Myocyte (in vitro differentiated cells): ENCODE measurements at places on chromosomes 6 and 20. TPM values are rescaled to one million over a fixed set of nuclear protein-coding genes. Genes with fewer than 3 reads are reported as not detected.
A peak's percentile ranks its signal among the peaks of the same experiment; 100 is the strongest.

GRCh38 chr6:5091210-5092069 is 6.3 kb downstream of the PPP1R3G start:
- no peak for DNase-seq

PHF20 gene
- 27.1 and 28.5 TPM in 2 replicates for total RNA-seq

MAP1LC3A gene
- total RNA-seq, result 104 and 107 TPM in 2 replicates

DNA sequence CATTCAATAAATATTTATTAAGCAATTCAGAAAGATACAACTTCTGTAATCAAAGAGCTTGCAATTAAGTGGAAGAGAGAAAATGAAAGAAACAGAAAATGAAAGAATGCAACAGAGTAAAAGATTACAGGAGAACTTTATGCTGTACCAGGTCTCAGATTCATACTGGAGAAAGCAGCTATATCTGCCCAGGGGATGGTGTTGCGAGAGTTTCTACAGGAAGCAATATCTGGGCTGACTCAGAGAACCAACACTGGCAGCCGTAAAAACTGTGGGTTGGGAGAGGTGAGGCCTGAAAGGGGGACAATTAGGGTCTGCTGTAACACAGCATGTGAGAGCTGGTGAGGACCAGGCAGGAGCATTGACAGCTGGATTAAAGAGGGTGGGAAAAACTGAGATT is 256.7 kb upstream of the TCF21 start:
- peak; percentile 5 for DNase-seq

DNA sequence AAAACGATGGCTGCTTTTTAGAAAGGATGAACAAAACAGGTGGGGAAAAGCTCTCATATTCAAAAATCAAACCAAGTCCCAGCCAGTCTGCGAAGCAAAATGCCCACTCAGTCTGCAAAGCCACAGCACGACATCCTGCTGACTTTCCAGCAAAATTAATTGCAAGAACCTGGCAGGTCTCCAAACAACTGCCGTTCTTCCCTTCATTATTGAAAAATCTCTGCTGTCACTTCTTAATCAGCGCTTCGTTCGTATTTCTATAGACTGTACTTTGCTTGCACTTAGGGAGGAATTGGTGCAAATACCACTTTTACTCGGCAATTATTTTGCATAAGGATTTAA is 222.4 kb downstream of the CBLN4 start:
- no peak for DNase-seq

- no peak for DNase-seq
These were observed 34.1 kb downstream of the UTRN start for GRCh38 chr6:144319211-144319610.

- no peak for DNase-seq
These were observed 5.1 kb upstream of the GTSF1L start for GRCh38 chr20:43731927-43732326.

DNA sequence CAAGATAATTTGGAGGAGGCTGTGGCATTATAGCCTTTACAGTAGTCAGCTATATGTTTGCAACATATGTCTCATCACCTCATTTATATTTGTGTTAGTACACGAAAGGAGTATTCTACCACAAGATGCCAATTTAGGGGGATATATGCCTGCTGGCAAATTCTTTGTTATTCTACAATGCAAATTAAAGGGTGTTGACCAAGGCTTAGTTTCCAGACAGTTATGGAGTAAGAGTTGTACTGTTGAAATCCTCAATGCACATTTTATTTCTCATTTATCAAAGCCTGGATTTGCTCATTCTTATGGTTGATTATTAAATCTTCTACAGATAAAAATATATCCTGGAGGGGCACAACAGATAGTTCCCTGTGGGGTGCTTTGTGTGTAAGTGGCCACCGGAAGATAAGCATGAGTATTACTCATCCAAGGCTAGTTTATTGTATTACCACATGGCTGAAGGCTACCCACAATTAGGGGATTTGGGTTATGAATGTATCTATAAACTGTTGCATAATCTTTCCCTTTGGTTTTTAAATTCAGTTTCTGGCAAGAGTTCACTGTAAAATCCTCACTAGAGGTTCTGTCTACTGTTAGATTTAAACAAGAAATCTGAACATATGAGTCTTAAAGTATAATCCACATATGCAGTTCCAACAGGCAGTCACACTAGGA is 9.0 kb downstream of the CST9 start:
- DNase-seq, result peak; percentile 9

DNA sequence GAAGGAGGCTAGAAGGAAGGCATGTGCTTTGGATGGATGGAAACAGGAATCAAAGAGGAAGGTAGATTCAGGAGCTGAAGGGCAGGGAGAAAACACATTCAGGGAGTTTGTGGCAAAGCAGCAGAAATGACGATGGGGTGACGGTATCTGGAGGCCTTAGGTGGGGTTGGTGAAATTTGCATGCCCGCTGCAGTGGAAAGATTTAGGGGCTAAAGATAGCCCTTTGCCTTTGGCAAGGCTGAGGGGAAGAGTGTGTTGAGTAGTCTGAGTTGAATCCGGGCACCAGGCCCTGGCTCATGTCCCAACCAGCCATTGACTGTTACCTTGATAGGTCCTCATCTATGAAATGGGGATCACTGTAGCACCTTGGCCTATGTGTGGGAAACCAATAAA is 1.3 kb downstream of the GZF1 start:
- DNase-seq, result peak; percentile 34

C6orf15 gene
- 1.2 and 2.4 TPM in 2 replicates for total RNA-seq

DPPA5 gene
- total RNA-seq, result not detected in 2 replicates

KCNK16 gene
- not detected in 2 replicates for total RNA-seq

GRCh38 chr6:169099411-169100202 is 154.0 kb downstream of the THBS2 start:
- peak; percentile 83 for DNase-seq
